ENCODE measurements at places on chromosomes 7 and 10.

DNA sequence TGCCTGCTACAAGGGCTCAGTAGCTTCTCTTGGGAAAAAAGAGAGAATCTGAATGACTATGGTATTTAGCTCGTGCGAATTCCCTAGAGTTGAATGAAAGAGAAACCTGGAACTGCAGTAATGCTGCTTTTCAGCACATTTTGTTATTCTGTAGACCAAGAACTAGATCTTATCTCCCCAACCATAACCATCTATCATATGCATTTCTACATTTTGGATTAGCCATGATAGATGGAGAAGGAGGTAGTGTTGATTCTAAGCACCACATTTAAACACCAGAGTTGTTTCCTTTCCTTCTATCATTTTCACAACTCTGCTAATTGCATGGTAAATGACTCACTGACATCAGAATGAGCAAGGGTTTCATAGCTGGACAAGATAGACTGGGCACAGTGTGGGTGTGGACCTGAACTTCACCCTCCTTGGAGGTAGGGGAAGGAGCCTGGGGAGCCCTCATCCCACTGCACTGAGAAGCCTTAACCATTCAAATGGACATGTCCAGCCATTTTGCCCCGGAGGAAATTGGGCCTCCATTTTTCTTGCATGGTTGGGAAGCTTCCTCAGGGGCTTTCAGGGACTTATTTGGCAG is 55.3 kb upstream of the BMPER start:
- no peak for DNase-seq

DNA sequence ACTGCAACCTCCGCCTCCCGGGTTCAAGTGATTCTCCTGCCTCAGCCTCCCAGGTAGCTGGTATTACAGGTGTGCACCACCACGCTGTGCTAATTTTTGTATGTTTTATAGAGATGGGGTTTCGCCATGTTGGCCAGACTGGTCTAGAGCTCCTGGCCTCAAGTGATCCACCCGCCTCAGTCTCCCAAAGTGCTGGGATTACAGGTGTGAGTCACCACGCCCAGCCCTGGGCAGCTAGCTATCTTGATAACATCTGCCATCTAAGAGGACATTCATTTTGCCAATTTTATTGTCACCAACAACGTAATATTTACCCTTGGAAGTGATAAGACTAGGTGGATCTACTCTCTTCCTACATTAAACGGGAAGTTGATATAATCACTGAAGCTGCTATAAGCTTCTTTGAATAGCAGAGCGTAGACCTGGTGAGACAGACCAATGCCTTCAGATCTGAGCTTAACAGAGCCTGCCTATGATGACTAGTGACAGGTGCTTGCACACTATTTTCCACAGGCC is 39.7 kb upstream of the SLC35B4 start:
- DNase-seq: no peak

GRCh38 chr7:30977896-30978564 is 14.3 kb downstream of the GHRHR start:
- peak; percentile 26 for DNase-seq

GRCh38 chr10:104325436-104326435 is 12.5 kb downstream of the ITPRIP start:
- DNase-seq: no peak

DNA sequence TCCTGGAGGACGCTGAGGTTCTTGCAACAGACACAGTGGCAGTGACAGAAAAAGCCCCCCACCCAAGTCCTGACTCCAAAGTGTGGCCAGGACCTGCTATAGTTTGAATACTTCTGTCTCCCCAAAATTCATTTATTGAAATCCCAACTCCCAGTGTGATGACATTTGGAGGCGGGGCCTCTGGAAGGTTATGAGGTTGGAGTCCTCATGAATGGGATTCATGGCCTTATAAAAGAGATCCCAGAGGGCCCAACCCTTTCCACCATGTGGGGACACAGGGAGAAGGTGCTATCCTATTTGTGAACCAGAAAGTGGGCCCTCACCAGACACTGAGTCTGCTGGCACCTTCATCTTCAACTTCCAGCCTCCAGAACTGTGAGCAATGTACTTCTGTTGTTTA is 18.3 kb downstream of the ANXA11 start:
- no peak for DNase-seq

DNA sequence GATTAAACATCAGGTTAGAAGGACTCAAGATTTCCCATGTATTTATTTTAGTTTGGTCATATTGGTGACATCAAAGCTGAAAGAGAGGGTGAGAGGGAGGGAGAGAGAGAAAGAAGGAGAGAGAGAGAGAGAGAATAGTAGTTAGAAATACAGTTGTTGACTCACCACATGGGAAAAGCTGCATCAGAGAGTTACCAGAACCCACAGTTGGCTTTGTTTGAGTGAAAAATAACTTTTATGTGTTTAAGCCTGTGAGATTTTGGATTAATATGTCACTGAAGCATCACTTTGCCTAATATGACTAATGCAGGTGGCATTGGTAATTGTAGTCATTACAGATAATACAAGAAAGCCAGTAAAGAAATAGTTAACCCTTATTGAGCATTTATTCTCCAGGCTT is 303.9 kb downstream of the REEP3 start:
- no peak for DNase-seq

GRCh38 chr10:25024528-25024927 is 8.1 kb downstream of the THNSL1 start:
- no peak for DNase-seq

DNA sequence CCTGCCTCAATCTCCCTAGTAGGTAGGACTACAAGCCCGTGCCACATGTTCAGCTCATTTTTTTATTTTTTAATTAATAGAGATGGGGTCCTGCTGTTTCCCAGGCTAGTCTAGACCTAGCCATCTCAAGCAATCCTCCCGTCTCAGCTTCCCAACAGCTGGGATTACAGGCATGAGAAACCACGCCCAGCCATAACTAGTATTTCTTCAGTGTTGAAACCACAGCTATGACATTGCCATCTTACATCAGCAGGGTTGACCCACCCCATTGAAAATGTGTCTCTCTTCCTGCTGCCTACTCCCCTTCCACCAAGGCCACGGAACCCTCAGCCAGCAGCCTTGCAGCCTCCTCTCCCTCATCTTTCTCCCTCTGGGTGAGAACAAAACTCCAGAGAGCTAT is 62.1 kb upstream of the ZNF746 start:
- peak; percentile 32 for DNase-seq

DNA sequence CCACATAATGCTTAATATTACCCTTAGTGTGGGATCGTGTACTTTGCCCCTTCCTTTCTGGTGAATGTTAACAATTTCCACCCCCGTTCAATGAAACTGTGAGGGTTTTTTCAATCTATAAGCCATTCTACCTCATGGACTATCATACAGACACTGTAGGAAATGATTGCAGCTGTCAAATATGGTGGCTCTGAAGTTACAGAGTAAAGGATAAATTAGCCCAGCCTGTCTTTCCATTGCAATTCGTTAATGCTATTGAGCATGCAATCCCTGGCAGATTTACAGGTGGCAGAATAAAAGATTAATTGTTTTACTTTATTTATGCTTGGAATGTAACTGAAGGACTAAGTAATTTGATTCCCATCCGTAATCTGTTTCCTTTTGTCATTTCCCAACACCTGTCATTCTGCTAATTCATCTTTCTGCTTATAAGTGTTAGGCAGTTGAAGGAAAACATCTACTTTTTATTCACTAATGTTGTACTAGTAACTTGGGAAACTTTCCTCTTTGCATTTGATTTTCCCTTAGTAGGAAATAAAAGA is 1211.6 kb upstream of the LRRN3 start:
- no peak for DNase-seq

GRCh38 chr10:101336382-101336781 is 17.6 kb upstream of the BTRC start:
- no peak for DNase-seq

DNA sequence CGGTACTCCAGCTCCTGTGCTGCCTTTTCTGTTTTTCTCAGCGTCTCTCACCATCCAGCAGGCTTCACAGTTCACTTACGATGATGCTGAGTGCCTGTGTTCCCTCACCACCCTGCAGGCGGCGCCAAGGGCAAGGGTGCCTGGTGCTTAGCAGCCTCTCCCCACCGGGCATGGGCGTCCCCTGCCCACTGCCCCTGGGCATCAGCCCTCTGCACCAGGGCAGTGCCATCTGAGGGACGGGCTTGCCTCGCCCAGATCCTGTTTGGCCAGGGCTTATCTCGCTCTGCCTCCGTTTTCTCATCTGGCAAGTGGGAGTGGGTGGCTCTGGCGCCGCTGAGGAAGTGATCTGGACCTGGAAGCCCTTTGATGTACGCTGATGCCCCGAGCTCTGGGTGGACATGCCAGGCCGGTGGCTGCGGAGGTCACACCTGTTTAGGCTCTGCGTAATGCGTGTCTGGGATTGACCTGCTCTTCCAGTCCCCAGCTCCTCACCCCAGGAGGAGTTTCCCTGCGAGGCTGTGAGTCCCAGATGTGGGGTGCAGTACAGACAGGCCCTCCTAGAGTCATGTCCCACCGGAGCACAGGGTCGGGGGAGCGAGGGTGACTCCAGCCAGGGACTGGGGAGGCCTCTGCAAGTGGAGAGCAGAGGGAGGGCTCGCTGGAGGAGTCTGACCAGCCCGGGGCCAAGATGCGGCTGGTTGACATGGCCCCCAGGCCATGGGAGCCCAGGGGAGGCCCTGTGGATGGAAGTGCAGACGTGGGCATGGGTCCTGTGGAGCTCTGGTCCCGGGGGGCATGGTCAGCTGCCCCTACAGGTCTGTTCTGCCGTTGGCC is 11.8 kb downstream of the TTYH3 start:
- peak; percentile 62 for DNase-seq

- no peak for DNase-seq
Observed at GRCh38 chr7:73674468-73675124, 7.0 kb downstream of the VPS37D start.

DNA sequence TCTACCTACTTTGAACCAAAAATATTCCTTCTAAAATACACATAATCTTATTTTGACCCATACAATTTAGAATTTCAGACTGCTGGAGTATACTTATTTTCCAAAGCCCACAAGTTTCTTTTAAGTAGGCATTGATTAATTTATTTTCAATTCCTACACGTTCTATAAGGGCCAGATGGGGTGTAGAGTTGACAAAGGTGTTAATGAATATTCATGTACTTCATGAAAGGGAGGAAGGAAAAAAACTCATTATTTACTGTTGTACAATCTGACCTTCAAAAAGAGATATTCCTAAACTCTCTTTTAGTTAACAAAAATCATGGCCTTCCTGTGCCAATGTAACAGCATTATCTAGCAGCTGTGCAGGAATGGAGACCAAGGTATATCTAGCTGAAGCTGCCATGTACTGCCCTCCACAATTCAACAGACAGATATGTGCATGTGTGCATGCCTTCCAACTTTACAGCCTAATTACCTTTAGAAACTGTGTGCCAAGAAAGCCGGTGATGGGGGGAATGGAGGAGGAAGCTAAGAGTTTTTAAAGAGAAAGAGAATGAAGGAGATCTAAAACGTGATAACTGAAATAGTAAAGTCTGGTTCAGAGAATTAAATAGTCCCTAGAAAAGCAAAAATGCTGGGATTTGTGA is 108.9 kb downstream of the UPF2 start:
- no peak for DNase-seq

GRCh38 chr7:79778786-79779770 is 325.6 kb upstream of the MAGI2 start:
- peak; percentile 74 for DNase-seq

DNA sequence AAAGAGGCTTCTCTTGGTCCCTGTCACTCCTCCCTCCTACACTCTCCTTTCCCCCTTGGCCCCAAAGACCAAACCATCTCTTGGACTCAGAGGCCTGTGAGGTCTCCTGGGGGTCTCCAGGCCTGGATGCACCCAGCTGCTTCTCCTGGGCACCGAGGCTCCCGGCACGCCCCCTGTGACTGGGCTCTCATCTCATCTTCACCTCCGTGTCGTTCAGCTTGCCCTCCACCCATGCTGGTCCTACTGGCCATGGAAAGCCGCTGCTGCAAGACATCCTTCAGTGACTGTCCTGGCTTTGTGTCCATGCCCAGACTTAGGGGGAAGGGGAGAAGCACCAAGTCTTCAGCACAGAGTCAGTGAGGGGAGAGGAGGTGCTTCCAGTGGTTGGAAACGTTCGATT is 141.4 kb upstream of the RET start:
- no peak for DNase-seq

GRCh38 chr10:58590152-58590840 is 77.6 kb downstream of the BICC1 start:
- DNase-seq: no peak

- DNase-seq: no peak
Observed at GRCh38 chr7:140223515-140224221, 46.9 kb upstream of the KDM7A start.

GRCh38 chr7:124754576-124755268 is 10.9 kb downstream of the GPR37 start:
- DNase-seq: no peak

DNA sequence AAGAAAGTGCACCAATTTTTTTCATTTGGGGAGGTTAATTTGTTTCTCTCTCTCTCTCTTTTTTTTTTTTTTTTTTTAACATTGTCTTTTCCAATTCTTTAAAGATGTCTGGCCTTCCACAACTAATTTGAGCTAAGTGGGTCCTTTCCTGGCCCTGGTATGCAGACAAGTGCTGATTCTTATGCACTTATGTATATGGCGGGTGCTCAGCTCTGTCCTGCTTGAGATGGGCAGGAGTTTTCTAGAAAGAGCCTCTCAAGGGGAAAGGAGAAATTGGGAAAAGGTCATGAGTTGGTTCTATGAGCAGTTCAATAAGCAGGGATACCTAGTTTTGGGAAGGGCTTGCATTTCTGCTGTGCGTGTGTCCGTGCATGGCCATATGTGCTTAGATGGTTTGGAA is 67.8 kb upstream of the NPVF start:
- no peak for DNase-seq

- no peak for DNase-seq
Observed at GRCh38 chr7:43877968-43878864, 8.9 kb upstream of the MRPS24 start.

GRCh38 chr7:76347710-76348109 is 11.1 kb downstream of the YWHAG start:
- DNase-seq: no peak

GRCh38 chr7:86916277-86916825 is 143.1 kb downstream of the ELAPOR2 start:
- DNase-seq: no peak

GRCh38 chr10:62637249-62638061 is 167.1 kb upstream of the ADO start:
- peak; percentile 22 for DNase-seq

DNA sequence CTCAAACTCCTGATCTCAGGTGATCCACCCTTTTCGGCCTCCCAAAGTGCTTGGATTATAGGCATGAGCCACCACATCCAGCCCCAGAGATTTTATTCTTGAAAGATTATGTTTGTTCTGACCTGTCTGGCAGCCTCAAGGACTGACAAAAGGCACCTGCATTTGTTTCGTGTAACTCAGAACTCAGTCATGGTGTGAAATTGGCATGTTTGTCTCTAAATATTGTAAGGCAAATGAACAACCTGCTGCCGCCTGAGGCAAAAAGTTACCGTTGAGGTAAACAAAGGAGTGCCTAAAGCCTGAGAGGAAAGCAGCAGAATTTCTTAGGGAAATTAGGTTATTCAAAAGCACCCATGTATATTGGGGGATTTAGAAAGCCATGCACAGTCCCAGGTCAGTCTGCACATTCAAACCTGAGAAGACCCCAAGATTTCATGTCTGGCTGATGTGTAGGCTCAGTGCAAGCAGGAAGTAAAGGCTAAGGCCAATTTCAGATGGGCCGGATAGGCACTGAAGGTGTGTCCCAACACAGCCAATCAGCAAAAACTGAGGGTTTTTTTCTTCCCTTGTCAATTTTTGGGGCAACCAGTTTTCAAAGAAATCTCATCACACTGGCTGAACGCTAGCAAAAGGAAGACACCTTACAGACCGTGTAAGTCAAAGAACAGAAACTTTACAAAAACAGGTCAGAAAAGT is 33.3 kb upstream of the HHEX start:
- DNase-seq: no peak

- DNase-seq: no peak
Observed at GRCh38 chr7:44323381-44324203, 1.8 kb downstream of the CAMK2B start.

GRCh38 chr7:277228-277627 is 12.7 kb upstream of the FOXL3 start:
- DNase-seq: no peak
